ENCODE measurements at places on chromosomes 1 and 21.

DNA sequence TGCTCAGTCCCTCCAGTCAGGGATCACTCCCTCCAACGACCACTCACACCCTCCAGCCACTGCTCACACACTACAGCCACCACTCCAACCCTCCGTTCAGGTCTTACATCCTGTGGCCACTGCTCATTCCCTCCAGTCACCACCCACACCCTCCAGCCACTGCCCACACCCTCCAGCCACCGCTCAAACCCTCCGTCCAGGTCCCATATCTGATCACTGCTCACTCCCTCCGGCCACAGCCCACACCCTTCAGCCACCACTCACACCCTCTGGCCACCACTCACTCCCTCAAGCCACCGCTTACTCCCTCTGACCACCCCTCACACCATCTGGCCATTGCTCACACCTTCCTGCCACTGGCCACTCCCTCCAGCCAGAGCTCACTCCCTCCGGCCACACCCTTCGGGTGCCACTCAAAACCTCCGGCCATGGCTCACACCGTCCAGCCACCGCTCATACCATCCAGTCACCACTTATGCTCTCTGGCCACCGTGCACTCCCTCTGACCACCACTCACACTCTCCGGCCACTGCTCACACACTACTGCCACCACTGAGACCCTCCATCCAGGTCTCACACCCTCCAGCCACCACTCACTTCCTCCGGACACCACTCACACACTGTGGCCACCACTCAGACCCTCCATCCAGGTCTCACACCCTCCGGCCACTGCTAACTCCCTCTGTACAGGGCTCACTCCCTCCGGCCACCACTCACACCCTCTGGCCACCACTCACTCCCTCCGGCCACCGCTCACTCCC, 4.7 kb upstream of the TFF1 start:
- no peak for DNase-seq

- DNase-seq: peak; percentile 2
These were observed 258.8 kb upstream of the NCAM2 start for GRCh38 chr21:20739421-20739820.

DNA sequence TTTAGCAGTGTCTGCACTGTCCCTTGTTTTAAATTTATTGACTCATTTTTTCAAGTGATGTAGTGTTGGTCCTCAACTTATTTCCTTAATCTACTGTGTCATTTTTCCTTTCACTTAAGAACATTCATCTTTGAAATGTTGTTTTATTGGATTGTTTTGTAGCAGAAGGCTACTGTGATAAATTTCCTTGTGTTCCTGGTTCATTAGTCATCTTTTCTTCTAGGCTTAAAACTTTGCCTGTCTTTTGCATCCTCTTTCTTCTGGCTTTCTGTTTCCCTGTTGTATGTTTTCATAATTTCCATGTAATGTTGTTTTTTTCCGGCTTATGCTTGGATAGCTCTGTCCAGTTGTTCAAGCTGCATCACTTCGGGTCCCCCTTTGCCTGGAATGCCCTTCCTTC, 61.9 kb downstream of the UBE2T start:
- DNase-seq: no peak

GRCh38 chr1:163523375-163524029, 201.7 kb downstream of the NUF2 start:
- no peak for DNase-seq

GRCh38 chr1:177210071-177210470, 39.3 kb downstream of the BRINP2 start:
- no peak for DNase-seq

GRCh38 chr1:45979778-45980176, 152.7 kb downstream of the PIK3R3 start:
- no peak for DNase-seq

- no peak for DNase-seq
These were observed 41.5 kb downstream of the C4BPA start for GRCh38 chr1:207145401-207146058.

DNA sequence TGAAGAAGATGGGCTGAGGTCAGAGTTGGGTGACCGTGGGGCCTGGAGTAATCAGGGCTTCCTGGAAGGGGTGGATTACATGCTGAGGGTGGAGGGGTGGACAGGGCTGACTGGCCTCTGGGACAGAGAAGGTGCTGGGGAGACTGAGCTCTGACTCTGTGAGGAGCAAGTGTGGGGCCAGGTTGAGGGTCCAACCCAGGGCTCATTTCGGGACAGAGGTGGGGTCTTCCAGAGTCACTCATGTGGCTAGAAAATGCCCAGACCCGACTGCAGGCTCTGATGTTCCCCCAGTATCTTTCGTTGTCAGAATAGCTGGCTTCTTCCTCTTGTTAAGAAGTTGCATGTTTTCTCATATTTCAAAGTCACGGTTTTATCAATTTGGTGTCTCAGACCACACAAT, 311.8 kb downstream of the PTPRU start:
- DNase-seq: no peak

GRCh38 chr1:68339505-68339904, 107.2 kb upstream of the WLS start:
- no peak for DNase-seq

GRCh38 chr1:223765036-223765718, 52.8 kb downstream of the CAPN2 start:
- no peak for DNase-seq

- no peak for DNase-seq
These were observed 22.7 kb upstream of the LAMC2 start for GRCh38 chr1:183163316-183163715.

- peak; percentile 48 for DNase-seq
These were observed 18.3 kb downstream of the PPT1 start for GRCh38 chr1:40078512-40079333.

DNA sequence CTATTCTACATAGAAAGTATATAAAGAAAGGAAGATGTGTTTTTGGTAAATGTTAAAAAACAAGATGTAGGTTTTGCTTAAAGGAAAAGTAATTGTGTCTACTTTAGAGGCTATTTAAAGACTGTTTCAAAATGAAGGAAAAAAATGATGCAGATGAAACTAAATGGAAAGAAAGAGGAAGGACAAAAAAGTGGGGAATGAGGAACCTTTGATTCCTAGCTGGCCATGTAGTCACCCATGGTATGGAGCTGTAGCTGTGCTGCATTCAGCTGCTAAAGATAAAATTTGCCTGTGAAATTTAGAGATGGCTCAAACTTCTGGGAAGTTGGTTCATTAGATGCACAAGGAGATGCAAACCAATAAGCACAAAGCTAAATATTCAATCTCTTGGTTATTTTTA, 86.8 kb upstream of the SERBP1 start:
- no peak for DNase-seq

DNA sequence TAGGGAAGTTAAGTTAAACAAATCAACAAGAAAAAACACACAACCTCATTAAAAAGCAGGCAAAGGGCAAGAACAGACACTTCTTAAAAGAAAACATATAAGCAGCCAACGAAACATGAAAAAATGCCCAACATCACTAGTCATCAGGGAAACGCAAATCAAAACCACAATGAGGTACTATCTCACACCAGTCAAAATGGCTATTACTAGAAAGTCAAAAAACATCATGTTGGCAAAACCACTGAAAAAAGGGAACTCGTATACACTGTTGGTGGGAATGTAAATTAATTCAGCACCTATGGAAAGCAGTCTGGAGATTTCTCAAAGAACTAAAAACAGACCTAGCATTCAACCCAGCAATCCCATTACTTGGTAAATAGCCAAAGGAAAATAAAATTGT, 51.1 kb downstream of the HSF2BP start:
- no peak for DNase-seq

- no peak for DNase-seq
These were observed 23.2 kb downstream of the TRIT1 start for GRCh38 chr1:39859859-39860812.

DNA sequence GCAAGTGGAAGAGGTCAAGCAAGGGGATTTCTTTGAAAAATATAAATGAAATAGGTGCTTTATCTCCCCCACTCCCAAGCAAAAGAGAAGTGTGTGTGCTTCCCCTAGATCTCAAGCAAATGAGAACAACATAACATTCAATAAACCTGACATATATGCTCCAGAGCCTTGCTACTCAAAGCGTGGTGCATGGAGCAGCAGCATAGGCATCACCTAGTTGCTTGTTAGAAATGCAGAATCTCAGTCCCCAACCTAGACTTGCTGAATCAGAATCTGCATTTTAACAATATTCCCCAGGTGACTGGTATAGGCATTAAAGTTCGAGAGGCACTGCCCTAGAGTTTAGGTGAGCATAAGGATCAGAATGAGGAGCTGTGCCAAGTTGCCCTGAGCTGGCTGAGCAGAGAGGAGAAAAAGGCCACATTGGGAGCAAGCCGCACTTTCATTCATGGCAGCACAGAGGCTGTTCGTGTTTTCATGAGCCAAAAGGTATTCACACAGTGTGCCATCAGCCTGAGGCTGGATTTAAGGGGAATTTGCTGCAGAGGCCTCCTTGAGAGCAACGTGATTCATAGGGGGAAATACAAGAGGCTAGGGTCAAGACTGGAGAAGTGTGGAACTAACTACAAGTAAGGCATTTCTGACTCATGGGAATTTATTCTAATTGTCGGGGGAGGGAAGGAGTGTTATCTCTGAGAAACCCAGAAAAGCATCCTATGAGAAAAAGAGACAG, 14.3 kb upstream of the LPAR3 start:
- peak; percentile 12 for DNase-seq

DNA sequence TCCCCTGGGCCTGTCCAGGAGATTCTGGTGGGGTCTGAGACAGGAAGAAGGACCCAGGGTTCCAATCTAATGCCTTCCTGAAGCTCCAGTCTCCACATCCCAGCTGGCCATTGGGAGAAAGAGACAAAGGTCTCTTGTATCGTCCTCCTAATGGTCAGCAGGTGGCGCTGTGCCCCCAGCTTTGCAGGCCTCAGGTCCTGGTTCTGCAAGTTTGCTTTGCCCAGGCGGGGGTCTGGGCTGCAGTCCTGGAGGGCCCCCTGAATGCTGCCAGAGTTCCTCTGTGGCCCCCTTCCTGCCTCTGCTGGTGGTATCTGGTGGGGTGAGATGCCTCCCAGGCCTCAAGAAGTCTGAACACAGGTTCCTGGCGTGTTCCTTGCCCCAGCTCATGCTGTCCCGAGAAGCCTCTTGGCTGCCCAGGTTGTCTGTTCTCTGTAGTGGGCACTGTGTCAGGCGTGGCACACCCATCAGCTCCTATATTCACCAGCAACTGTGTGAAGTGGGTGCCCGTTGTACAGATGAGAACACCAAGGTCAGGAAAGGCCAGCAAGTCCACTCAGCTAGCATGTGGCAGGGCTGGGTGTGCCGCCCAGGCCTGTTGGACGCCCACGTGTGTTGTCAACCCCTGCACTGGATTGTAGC, 33.8 kb upstream of the CSF3R start:
- DNase-seq: peak; percentile 24

DNA sequence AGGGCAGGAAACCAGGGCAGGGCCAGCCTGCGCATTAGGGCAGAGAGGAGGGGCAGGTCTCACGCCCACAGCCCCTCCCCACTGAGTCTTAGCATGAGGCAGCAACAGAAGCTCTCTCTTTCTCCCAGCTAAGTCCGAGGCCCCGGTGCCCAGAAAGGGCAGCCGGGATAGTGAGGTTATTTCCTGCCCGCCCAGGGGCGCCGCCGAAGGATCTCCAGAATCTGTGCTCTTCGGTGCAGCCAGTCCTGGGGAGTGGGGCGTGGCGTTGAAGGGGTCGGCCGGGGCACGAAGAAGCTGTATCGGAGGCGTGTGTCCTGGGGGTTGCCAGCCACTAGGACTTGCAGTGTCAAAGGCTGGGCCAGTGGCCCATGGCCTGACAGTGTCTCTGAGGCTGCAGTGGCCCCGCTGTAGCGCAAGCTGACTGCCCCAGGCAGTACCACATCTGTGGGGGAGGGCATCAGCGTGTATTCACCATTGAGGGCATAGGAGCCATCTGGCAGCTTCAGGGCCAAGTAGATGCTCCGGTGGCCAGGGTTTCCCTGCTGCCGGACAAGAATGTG, 7.8 kb downstream of the ADAMTS4 start:
- DNase-seq: no peak

GRCh38 chr1:205961405-205961804, 18.1 kb upstream of the SLC26A9 start:
- DNase-seq: no peak

- no peak for DNase-seq
These were observed 125.5 kb downstream of the CLEC20A start for GRCh38 chr1:178371235-178371634.

GRCh38 chr1:110557481-110557880, 38.5 kb upstream of the KCNA10 start:
- DNase-seq: no peak

- no peak for DNase-seq
These were observed 21.4 kb downstream of the TEX38 start for GRCh38 chr1:46692811-46693770.

GRCh38 chr1:6098303-6099215, 52.9 kb downstream of the KCNAB2 start:
- peak; percentile 87 for DNase-seq

DNA sequence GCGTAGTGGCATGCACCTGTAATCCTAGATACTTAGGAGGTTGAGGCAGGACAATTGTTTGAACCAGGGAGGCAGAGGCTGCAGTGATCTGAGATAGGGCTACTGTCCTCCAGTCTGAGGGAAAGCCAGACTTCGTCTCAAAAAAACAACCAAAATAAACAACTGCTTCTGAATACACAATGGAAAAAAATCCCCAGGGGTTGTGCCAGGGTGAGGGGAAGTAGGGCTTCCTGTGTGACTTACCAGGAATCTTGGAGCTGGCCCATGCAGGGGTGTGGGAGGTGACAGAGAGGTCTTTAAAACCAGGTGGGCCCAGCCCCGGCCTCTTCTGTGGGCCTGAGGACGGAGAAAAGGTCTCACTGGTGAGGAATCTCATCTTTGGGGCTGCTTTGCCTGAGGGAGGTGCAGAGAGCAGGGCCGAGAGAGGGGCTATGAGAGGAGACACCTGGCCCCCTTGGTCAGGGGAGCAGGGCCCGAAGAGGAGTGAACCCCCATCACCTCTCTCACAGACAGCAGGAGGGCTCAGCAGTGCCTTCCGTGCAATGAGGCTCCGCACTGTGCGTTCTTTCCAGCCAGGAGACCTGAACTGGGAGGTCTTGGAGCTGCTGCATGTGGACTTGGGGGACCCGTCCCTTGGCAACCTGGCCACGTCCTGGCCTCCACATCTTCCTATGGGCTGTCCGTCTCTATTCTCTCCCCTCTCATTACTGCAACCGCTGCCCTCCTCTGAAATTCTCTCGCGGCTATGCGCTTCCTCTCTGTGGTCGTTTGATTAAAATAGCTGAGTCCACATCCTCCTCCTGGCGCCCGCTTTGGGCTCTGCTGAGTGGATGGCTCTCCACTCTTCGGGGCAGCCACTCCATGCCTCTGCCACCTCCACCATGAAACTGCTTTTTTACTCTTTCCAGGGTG, 10.7 kb downstream of the PLA2G5 start:
- DNase-seq: no peak

DNA sequence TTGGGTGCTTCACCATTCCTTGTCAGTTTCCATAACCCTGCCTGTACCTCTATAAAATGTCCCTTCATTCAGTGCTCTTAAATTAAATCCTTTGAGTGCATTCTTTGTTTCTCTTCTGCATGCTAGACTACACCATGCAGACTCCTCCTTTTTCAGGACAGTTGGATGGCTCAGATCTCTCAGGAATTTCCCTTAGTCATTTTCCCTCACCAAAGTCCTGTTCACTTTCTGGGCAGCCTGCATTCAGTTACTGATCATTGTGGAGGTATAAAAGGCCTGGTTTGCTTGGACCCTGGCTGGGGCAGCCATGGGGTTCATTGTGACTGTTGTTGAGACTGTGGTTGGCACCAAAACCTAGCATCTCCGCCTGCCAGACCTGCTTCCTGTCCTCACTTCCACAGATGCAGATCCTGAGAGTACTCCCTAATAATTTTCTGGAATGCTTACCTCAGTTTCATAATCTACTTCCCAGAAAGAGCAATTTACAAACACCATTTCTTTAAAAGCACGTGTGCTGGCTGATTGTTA, 88.4 kb downstream of the PDE4B start:
- DNase-seq: no peak

All from HFF-Myc (cell line).